Colonic mucosa (tissue), 4 donors: ENCODE measurements at places on chromosomes 6 and 20. TPM values are rescaled to one million over a fixed set of nuclear protein-coding genes. Genes with fewer than 3 reads are reported as not detected.

GRCh38 chr6:30855429-30856075 lies 28.8 kb upstream of the DDR1 start:
- no peak overlapping the region for H3K4me3 ChIP-seq
- H3K27ac ChIP-seq, result no peak overlapping the region
- no peaks in the 10 kb centered on the region for H3K27me3 ChIP-seq
- no peaks in the 10 kb centered on the region for H3K4me1 ChIP-seq
- DNase-seq, result no peak

DNA sequence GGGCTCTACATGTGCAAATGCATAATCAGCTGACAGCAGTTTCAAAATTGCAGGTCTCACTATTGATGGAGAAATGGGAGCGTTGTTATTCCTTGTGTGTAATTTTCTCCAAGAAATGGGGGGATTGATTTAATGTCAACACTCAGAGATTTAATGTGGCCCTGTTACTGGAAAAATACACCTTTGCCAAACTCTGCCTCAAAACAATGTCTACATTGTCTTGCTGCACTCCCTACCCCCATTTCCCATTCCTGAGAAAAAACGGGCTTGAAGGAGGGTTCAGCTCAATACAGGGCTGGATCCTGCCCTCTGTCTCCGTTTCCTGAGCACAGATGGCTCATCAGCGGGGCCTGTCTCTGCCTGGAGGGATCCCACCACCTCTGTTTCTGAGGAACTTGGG lies 18.4 kb downstream of the EDN3 start:
- H3K4me1 ChIP-seq, result no peaks in the 10 kb centered on the region
- H3K36me3 ChIP-seq, result no peaks in the 10 kb centered on the region
- DNase-seq, result no peak
- H3K27ac ChIP-seq, result no peak overlapping the region

DNA sequence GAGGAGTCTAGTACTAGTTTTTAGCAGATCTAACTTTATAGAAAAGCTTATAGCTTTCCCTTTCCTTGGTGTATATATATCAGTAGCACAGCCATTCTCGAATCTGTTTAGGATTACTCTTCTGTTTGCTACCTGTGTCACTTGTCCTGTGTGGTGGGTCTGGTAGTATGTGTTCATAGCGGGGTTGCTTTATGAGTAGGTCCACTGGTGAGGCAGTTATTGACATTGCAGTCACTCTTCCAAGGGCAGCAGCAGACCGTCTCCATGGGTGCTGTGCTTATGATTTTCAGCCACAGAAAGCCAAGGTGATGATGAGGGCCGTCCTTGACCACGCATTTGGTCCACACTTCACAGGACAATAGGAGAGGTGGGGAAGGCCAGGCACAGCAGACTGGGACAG lies 171.5 kb downstream of the CDKAL1 start:
- H3K27me3 ChIP-seq, result no peaks in the 10 kb centered on the region
- H3K4me3 ChIP-seq, result no peak overlapping the region
- H3K36me3 ChIP-seq, result no peaks in the 10 kb centered on the region
- H3K27ac ChIP-seq, result no peak overlapping the region
- no peak for DNase-seq
- peaks cover 10% of the 10 kb centered on the region for H3K4me1 ChIP-seq

- H3K27ac ChIP-seq, result no peak overlapping the region
- DNase-seq, result no peak
- no peaks in the 10 kb centered on the region for H3K27me3 ChIP-seq
- H3K4me3 ChIP-seq, result no peak overlapping the region
These were observed 91.5 kb upstream of the SASH1 start for GRCh38 chr6:148250975-148251685.

GRCh38 chr6:84739866-84740208 lies 24.6 kb downstream of the TBX18 start:
- no peak for DNase-seq
- H3K4me1 ChIP-seq, result no peaks in the 10 kb centered on the region
- no peaks in the 10 kb centered on the region for H3K27me3 ChIP-seq
- no peaks in the 10 kb centered on the region for H3K36me3 ChIP-seq

DNA sequence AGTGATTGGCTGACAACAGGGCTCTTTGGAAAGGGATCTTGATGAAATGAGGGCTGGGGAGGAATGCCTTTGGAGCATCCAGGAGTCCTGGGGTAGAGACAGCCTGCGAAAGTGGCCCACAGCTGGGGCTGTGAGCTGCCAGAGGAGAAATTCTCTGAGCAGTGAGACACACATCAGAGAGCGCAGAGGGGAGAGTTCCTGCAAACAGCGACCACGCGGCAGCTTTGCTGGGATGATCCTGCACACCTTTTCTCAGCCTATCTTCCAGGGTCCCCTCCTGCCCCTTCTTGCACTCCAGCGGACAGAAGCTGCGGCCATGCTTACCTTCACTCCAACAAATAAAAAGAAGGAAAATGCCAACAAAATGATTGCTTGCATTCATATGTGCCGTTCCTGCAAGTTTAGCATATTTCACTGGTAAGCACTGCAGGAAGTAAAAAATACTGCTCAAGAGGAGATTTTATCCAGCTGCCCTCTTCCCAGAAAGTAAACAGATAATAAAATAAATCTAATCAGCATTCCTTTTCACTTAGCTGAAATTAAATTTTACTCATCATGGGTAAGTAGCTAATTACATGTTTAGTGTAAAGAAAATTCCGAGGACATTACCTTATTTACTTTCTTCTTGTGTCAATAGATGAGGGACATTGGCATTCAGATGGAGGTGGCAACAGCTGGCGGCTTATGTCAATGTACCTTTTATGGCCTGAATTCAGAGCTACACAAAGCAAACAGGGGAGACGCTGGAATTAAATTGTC lies 339.9 kb upstream of the ARID1B start:
- no peaks in the 10 kb centered on the region for H3K27me3 ChIP-seq
- no peak overlapping the region for H3K4me3 ChIP-seq
- no peaks in the 10 kb centered on the region for H3K36me3 ChIP-seq
- peak overlapping the region; percentile 60 for H3K27ac ChIP-seq
- peak; percentile 45 for DNase-seq
- H3K4me1 ChIP-seq, result peaks cover 4% of the 10 kb centered on the region

GRCh38 chr6:111090766-111091165 lies 3.5 kb downstream of the SLC16A10 start:
- H3K27ac ChIP-seq, result no peak overlapping the region
- no peak for DNase-seq
- no peaks in the 10 kb centered on the region for H3K4me1 ChIP-seq

DNA sequence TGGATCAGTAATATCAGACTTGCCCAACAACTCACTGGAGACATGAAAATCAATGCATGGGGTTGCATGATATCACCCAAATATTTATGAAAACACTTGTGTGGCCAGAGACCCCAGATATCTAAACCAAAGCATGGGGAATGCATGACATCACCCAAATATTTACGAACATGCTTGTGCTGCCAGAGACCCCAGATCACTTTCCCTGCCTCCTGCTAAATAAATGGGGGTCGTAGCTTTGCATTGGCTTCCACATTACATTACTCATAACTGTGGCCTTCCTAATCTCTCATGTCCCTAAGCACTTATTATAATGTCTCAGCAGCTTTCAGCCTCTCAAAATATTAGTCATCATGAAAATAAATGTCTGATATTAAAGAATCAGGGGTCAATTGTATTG lies 838.0 kb upstream of the DEFB115 start:
- no peak overlapping the region for H3K27ac ChIP-seq
- no peaks in the 10 kb centered on the region for H3K4me1 ChIP-seq
- H3K27me3 ChIP-seq, result no peaks in the 10 kb centered on the region
- no peak overlapping the region for H3K4me3 ChIP-seq
- DNase-seq, result no peak
- no peaks in the 10 kb centered on the region for H3K36me3 ChIP-seq

DNA sequence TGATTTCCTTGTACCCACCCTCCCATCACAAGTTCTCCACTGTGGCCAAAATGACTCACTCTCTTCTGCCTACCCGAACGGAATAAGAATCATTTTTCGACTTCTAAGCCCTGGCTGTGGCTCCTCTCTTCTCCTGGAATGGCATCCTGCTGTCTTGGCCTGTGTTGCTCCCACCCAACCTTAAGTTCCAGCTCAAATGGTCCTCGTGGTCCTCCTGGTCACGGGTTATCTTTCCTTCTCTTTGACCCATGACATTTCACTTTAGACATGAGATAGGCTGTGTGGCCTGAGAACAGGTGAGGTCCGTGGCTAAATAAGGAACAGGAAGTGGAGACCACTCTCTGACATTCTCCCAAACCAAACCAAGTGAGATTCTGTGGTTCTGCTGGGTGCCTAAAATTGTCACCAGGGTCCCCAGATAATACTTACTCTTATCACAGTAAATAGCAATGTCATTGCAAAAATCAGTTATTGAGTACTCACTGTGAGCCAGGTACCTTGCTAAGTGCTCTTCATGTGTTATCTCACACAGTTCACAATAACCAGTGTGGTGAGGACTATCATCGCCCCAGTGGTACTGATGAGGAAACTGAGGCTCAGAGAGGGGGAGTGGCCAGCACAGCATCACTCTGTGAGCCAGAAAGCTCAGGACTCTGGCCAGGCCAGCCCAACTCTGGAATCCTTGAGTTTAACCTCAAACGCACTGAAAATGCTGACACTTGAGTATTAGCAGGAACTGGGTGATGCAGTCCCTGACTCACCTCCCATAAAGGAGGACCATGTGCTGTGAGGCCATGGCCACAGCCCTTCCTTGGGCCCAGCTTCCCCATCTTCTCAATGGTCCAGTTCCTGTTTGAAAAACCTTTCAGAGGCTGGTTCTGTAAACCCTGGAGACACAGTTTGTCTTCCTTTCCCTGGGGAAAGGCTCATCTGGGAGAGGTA lies 74.8 kb upstream of the SIRPA start:
- H3K4me1 ChIP-seq, result no peaks in the 10 kb centered on the region
- no peaks in the 10 kb centered on the region for H3K36me3 ChIP-seq
- no peak overlapping the region for H3K4me3 ChIP-seq
- H3K27me3 ChIP-seq, result no peaks in the 10 kb centered on the region
- peak overlapping the region; percentile 22 for H3K27ac ChIP-seq

DNA sequence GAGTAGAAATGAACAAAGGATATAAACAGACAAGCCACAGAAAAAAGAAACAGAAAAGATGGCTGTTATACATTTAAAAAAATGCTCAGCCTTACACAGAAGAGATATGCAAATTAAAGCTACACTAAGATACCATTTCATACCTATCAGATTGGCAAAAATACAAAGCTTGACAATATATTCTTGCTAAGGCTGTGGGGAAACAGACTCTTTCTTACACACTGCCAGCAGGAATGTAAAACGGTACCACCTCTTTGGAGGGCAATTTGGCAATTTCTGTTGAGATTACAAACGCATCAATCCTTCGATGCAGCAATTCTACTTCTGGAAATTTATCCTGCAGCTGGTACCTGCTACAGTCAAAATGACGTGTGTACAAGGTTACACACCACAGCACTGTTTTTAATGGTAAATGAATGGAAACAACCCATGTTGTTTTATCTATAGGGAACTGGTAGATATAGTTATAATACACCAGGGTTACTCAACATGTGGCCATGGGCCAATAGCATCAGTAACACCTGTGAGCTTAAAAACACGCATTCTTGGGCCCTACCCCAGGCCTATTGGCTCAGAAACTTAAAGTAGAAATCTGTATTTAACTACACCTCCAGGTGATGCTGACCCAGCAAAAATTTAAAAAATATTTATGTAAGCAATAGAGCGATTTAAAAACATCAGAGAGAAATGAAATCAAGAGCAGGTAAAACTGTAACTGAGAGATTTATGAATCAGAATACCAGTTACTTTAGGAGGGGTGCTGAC lies 53.3 kb downstream of the TRAM2 start:
- no peak overlapping the region for H3K4me3 ChIP-seq
- H3K27ac ChIP-seq, result no peak overlapping the region
- no peaks in the 10 kb centered on the region for H3K27me3 ChIP-seq
- H3K36me3 ChIP-seq, result no peaks in the 10 kb centered on the region
- DNase-seq, result no peak

- no peaks in the 10 kb centered on the region for H3K4me1 ChIP-seq
- H3K4me3 ChIP-seq, result peak overlapping the region; percentile 57
- no peaks in the 10 kb centered on the region for H3K27me3 ChIP-seq
- no peaks in the 10 kb centered on the region for H3K36me3 ChIP-seq
These were observed 1.5 kb downstream of the SH3BGRL2 start for GRCh38 chr6:79632580-79632979.

DNA sequence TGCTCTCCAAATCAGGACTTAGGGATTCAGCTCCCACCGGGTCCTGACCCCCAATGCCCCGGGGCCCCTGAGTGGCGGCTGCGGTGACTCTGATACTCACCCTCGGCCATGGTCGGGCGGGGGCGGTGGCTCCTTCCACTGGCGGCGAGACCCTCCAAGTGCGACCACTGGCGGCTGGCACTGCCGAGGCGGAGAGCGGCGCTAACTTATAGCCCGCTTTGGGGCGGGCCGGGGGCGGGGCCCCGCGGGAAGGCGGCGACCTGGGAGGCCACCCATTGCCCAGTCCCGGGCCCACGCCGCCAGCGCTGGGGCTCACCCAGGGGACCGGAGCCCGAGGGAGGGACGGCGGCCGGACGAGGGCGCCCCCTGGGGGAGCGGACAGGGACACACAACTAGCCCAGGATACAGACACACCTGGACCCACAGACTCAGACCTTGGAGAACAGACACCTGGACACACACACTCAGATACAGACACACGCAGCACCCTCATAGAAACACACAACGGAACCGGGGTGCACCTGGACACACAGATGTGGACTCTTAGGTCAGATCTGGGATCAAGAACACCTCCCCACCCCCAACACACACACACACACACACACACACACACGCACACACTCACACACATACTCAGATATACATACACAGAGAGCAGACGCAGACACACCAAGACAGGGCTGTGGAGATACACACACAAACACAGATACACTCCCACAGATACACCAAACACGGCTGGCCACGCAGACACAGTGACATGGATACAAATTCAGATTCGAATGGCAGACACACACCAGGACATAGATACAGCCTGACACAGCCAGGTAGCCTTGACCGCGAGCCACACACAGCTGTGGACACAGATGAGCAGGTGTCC lies at the start of gene TGM2:
TGM2 (minus strand) TSS at position 182 of the 877 bp plus-strand sequence; CDS start at position 110, 72 bp downstream.
- H3K36me3 ChIP-seq, result no peaks in the 10 kb centered on the region
- peak within 1 kb of the TSS; percentile 41 for H3K4me3 ChIP-seq
- peak; percentile 75 for DNase-seq
- no peaks in the 10 kb centered on the region for H3K4me1 ChIP-seq

The HLA-DQA1 gene
- total RNA-seq, result 13.5 TPM

The PROKR2 gene
- not detected for total RNA-seq

The SOX12 gene
- total RNA-seq, result 5.0 TPM
